Natural killer cell (primary cell): ENCODE measurements at places on chromosomes 3 and 15.

DNA sequence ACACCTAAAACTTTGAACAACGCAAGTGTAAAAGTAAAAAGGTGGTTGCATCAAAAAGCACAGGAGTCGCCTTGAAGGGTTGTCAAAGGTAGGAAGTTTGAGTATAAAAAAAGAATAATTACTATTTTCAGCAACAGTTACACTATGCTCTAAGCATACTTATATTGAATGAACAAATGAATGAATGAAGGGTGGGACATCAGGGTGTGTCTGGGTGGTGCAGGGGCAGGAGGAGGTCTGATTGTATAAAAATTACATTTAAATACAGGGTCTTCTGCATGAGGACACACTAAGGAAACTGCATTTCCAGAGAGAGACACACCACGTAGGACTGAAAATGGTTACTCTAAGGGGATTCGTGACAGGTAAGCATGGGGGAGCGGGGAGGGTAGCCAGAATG lies at the start of gene ARGFX:
Gene ARGFX, plus strand, starts transcription at position 301 of the 400 bp plus-strand sequence. CDS start 2,765 bp downstream, outside the sequence.
- DNase-seq = no peak

DNA sequence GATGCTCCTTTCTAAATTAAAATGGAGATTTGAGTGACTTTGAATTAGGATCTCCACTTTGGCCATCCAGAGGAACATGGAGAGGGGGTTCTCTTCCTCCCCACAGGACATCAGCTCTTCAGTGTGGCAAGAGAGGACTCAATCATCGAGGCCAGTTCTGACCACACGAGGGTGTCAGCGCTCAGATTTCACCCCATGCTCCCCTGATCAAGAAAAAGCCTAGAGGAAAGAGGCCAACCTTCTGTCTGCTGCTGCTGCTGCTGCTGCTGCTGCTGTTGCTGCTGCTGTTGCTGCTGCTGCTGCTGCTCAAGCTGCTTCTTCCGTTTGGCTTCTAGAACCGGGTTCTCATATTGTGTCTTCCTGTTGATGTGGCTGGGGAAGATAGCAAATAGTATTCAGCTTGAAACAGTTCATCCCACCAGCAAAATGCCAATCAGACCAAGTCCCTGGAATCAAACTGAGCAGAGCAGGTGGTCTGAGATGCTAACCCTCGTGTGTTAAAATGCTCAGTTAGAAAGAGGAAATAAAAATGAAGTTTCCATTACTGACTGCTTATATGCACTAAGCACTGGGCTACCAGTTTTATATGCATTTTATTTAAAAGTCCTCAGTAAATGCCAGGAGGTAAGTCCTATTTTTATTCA lies 599.0 kb downstream of the MAGI1 start:
- DNase-seq = no peak

- DNase-seq = no peak
These were observed 6.2 kb downstream of the ZIC4 start for GRCh38 chr3:147400111-147400510.

GRCh38 chr15:83545804-83546511 lies 98.8 kb downstream of the SH3GL3 start:
- DNase-seq = no peak

GRCh38 chr3:171790574-171790897 lies 19.7 kb downstream of the PLD1 start:
- no peak for DNase-seq
